ENCODE measurements at places on chromosomes 13 and 19. TPM values are rescaled to one million over a fixed set of nuclear protein-coding genes. Genes with fewer than 3 reads are reported as not detected.

- peak; percentile 90 for DNase-seq
- H3K27me3 ChIP-seq, result no peaks in the 10 kb centered on the region
- no peaks in the 10 kb centered on the region for H3K36me3 ChIP-seq
- H3K4me1 ChIP-seq, result no peaks in the 10 kb centered on the region
- no peak overlapping the region for H3K4me3 ChIP-seq
- H3K27ac ChIP-seq, result no peak overlapping the region
These were observed 218.9 kb upstream of the EDNRB start for GRCh38 chr13:78137404-78138142.

GRCh38 chr19:23365222-23365621 lies 30.0 kb downstream of the ZNF91 start:
- peaks cover 23% of the 10 kb centered on the region for H3K36me3 ChIP-seq
- H3K4me3 ChIP-seq, result no peak overlapping the region
- no peaks in the 10 kb centered on the region for H3K4me1 ChIP-seq
- H3K27me3 ChIP-seq, result no peaks in the 10 kb centered on the region

- DNase-seq, result no peak
- no peaks in the 10 kb centered on the region for H3K27me3 ChIP-seq
- peaks cover 7% of the 10 kb centered on the region for H3K4me1 ChIP-seq
These were observed 84.6 kb upstream of the MTIF3 start for GRCh38 chr13:27534981-27535380.

Gene SLC7A10
- polyA plus RNA-seq, result 34.3 TPM

Data from spinal cord (tissue), 10 donors.